ENCODE measurements at places on chromosomes 5 and 9.

DNA sequence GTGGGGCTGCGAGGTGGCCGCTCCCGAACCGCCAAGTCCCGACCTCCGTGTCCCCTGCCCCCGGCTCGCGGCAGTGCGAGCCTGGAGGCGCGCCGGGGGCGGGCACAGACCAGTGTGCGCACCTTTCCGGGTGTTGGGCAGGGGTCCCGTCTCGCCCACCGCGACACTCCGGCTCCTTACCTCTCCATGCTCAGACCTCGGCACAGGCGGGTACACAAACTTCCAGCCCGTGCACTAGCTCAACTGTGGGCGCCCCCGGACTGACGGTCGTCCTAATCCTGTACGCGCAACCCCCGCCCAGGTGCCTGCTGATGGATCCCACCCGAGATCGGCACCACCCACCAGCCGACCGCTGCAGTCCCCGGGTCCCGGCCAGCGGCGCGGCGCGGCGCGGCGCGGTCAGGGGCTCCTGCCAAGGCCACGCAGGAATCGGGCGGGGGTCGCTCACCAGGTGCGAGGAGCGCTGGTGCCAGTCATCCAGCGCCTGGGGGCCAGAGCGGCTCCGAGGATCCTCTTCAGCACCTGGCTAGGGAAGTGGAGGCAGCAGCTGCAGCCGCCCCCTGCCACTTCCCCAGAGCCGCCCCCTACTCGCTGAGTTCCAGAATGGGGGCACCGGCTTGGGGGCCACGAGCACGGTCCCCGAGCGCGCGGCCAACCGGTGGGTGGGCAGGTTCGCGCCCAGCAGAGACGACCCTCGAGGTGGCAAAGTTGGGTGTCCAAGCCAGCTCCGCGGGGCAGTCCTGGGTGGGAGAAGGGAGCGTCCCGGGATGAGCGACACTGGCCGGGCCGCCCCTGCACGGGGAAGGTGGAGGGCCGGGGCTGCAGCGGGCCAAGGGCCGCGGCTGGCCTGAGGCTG is 511 bp downstream of the SEMA5A start:
- H3K4me3 ChIP-seq, result no peak overlapping the region
- H3K27me3 ChIP-seq, result peaks cover 17% of the 10 kb centered on the region
- peaks cover 4% of the 10 kb centered on the region for H3K36me3 ChIP-seq
- peaks cover 8% of the 10 kb centered on the region for H3K4me1 ChIP-seq

DNA sequence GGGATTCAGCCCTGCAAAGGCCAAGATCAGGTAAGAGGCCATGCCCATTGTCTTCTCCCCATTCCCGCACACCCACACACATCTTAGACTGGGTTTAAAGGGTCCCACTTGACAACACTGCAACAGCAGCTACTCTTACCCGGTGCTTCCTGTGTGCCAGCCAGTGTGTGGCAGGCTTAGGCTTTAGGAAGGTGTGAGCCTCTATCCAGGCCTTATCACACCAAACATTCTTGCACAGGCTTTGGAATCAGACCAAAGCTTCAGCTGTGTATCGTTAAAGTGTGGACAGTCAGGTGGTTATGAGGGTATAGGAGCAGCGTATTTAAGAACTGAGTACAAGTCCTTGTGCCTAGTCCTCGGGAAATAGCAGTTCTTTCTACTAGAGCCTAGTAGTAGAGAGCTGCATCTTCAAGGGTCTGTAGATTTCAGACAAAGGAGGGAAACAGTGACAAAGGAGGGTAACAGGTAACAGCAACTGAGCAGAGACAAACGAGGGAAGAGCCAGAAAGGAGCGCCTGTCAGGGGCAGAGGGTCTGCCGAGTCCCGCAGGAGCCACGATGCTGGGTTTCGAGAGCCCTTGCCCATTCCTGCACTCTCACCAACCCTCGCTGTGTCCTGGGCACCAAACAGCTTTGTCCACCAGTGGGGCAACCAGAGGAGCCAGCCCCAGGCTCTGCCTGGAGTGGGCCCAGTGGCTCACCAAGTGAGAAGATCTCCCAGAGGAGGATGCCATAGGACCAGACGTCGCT is 30.9 kb downstream of the CSF1R start:
- H3K4me3 ChIP-seq, result no peak overlapping the region
- H3K27me3 ChIP-seq, result no peaks in the 10 kb centered on the region
- peaks cover 2% of the 10 kb centered on the region for H3K4me1 ChIP-seq
- H3K36me3 ChIP-seq, result peaks cover 36% of the 10 kb centered on the region

- no peak overlapping the region for H3K27ac ChIP-seq
- no peak for DNase-seq
- H3K36me3 ChIP-seq, result peaks cover 4% of the 10 kb centered on the region
- H3K4me1 ChIP-seq, result no peaks in the 10 kb centered on the region
- no peak overlapping the region for H3K4me3 ChIP-seq
These were observed 6.7 kb upstream of the ANKRD18B start for GRCh38 chr9:33517373-33517772.

GRCh38 chr5:54150841-54151240 is 159.5 kb downstream of the ARL15 start:
- no peaks in the 10 kb centered on the region for H3K27me3 ChIP-seq
- H3K36me3 ChIP-seq, result no peaks in the 10 kb centered on the region
- no peak overlapping the region for H3K4me3 ChIP-seq

- H3K4me3 ChIP-seq, result no peak overlapping the region
- peaks cover 5% of the 10 kb centered on the region for H3K4me1 ChIP-seq
- no peaks in the 10 kb centered on the region for H3K36me3 ChIP-seq
- DNase-seq, result no peak
- no peak overlapping the region for H3K27ac ChIP-seq
These were observed 49.5 kb upstream of the MCCC2 start for GRCh38 chr5:71537687-71538086.

DNA sequence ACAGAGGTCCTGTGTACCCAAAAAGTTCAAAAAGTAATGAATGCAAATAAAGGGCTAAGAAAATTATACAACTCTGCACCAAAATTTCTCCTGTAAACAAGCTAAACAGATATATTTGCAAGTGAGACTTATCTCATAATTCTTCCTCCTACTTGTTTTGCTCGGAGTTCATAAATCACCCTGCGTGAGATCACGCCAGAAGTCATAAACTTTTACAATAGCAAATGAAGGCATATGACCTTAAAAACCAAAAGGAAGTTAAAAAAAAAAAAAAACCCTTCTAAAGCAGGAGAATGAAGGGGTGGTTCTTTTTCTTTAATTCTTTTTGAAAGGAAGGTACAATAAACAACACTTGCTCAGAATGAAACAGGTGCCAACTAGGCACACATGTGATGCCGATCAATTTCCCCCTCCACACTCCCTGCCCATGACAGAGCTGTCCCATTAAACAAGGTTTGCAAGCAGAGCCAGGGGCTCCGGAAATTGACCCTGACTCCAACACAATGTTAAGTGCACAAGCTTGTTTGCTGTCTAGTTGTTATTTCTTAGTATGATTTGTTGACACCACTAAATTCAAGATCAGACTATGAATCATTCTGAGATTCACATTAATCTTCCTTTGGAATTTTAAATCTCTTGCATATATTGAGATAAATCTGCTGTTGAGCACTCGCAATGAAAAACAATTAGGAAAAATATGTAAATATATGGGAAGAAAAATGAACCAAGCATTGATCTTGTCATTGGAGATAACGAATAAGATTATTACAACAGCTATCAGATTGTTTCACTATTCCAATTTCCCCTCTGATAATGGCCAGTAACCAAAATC is 46.3 kb downstream of the DROSHA start:
- H3K36me3 ChIP-seq, result peaks cover 58% of the 10 kb centered on the region
- H3K4me3 ChIP-seq, result no peak overlapping the region
- no peaks in the 10 kb centered on the region for H3K27me3 ChIP-seq
- no peak for DNase-seq

DNA sequence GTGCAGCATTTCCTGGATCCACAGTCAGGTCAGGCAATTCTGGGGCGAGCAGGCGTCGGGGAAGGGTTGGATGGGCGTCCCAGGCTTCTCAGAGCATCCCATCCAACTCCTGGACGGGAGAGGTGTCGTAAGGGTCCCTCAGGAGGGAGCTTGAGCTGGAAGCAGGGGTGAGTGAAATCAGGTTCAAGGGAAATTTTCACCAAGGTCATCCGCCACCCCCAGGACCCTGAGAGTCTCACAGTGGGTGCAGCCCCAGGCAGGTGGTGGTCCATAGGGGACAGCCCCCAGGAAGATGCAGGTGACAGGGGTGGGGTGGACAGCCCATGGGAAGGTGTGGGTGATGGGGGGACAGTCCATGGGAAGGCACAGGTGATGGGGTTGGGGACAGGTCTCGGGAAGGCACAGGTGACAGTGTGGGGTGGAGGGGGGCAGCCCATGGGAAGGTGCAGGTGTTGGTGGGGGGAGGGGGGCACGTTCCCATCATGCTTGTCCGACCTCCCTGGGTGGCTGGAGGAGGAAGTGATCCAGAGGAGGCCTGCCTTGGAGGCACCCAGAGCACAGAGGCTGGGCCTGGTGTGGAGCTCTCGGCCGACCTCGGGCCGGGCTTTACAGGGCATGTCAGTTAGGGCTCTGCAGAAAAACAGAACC is 48.9 kb downstream of the AHRR start:
- H3K36me3 ChIP-seq, result no peaks in the 10 kb centered on the region
- no peak overlapping the region for H3K27ac ChIP-seq
- no peak overlapping the region for H3K4me3 ChIP-seq
- peaks cover 37% of the 10 kb centered on the region for H3K4me1 ChIP-seq

GRCh38 chr5:84290161-84290560 is 94.5 kb downstream of the EDIL3 start:
- H3K27me3 ChIP-seq, result no peaks in the 10 kb centered on the region
- H3K27ac ChIP-seq, result no peak overlapping the region
- H3K36me3 ChIP-seq, result no peaks in the 10 kb centered on the region
- no peak for DNase-seq
- H3K4me1 ChIP-seq, result no peaks in the 10 kb centered on the region

GRCh38 chr9:107789001-107789700 is 299.6 kb upstream of the KLF4 start:
- H3K27me3 ChIP-seq, result no peaks in the 10 kb centered on the region
- H3K27ac ChIP-seq, result no peak overlapping the region
- DNase-seq, result no peak

GRCh38 chr5:1523793-1524480 is at the start of gene LPCAT1:
TSS of gene LPCAT1 (minus strand) at chr5:1523960. CDS start at chr5:1523844, 116 bp downstream.
- DNase-seq, result peak; percentile 77
- H3K4me1 ChIP-seq, result peaks cover 25% of the 10 kb centered on the region
- no peaks in the 10 kb centered on the region for H3K36me3 ChIP-seq
- H3K27ac ChIP-seq, result peak within 1 kb of the TSS; percentile 63

DNA sequence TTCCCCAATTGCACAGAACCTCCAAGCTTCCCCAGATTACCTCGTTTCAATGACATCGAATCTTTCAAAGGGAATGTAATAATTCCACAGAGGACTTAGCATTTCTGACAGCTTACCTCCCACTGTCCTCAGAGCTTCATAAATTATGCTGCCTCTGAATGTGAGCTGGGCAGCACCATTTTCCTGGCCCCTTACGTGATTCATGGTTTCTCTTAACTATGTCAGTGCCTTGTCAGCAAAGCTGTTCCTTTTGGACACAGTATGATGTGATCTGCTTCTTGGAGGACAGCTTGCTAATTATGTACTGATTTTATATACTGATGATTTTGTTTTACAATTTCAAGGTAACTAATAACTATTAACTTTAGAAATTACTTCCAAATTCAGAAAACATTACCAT is 27.7 kb upstream of the SSBP2 start:
- H3K4me1 ChIP-seq, result peaks cover 11% of the 10 kb centered on the region
- peak overlapping the region; percentile 91 for H3K4me3 ChIP-seq
- peak overlapping the region; percentile 95 for H3K27ac ChIP-seq
- H3K27me3 ChIP-seq, result no peaks in the 10 kb centered on the region
- H3K36me3 ChIP-seq, result no peaks in the 10 kb centered on the region

DNA sequence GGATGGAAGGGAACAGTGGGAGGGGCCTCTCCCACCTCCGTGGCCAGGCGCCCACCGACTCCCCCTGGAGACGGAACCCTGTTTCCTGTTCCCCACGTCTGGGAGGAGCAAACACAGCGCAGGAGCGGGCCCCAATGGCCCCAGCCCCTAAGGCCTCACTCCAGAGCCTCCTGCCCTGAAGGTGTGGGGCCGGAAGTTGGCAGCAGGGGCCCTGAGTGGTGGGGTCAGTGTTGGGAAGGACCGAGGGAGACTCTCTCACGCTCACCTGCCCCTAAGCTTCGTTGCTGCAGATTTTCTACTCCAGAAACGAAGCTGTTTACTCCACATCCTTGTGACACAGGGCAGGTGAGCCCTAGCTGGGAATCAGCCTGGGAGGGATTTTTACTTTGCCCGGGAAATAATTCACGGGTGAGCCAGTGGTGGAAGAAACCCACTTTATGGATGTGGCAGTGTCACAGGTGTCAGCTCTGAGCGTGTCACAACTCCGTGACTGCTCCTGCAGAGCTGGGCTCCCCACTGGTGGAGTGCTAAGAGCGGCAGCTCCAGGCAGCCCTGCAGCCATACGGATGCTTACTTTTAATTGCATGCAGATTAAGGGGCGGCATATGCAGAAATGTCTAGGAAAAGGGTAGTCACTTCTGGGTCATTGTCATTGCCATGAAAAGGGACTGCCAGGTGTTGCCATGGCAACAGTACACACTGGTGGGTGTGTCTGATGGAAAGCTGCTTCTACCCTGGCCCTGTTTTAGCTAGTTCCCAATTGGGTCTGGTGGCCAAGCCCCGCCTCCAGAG is 77.5 kb upstream of the OLFM1 start:
- no peak overlapping the region for H3K27ac ChIP-seq
- H3K36me3 ChIP-seq, result no peaks in the 10 kb centered on the region
- H3K4me1 ChIP-seq, result no peaks in the 10 kb centered on the region
- no peak overlapping the region for H3K4me3 ChIP-seq
- peaks cover 15% of the 10 kb centered on the region for H3K27me3 ChIP-seq

- peaks cover 16% of the 10 kb centered on the region for H3K36me3 ChIP-seq
- H3K4me3 ChIP-seq, result no peak overlapping the region
- H3K4me1 ChIP-seq, result no peaks in the 10 kb centered on the region
- H3K27me3 ChIP-seq, result peaks cover 19% of the 10 kb centered on the region
- no peak for DNase-seq
These were observed 92.9 kb upstream of the NEK6 start for GRCh38 chr9:124164811-124165210.

GRCh38 chr9:89926691-89927220 is 321.9 kb downstream of the GADD45G start:
- H3K4me1 ChIP-seq, result peaks cover 21% of the 10 kb centered on the region
- no peaks in the 10 kb centered on the region for H3K27me3 ChIP-seq
- no peaks in the 10 kb centered on the region for H3K36me3 ChIP-seq
- H3K4me3 ChIP-seq, result no peak overlapping the region

- H3K27ac ChIP-seq, result no peak overlapping the region
- no peaks in the 10 kb centered on the region for H3K36me3 ChIP-seq
- peaks cover 3% of the 10 kb centered on the region for H3K27me3 ChIP-seq
- H3K4me1 ChIP-seq, result no peaks in the 10 kb centered on the region
These were observed 32.5 kb downstream of the SGCD start for GRCh38 chr5:156359476-156359875.

GRCh38 chr5:72231991-72232703 is 87.9 kb downstream of the MRPS27 start:
- peaks cover 67% of the 10 kb centered on the region for H3K36me3 ChIP-seq
- H3K27me3 ChIP-seq, result no peaks in the 10 kb centered on the region
- H3K27ac ChIP-seq, result no peak overlapping the region
- DNase-seq, result peak; percentile 56

DNA sequence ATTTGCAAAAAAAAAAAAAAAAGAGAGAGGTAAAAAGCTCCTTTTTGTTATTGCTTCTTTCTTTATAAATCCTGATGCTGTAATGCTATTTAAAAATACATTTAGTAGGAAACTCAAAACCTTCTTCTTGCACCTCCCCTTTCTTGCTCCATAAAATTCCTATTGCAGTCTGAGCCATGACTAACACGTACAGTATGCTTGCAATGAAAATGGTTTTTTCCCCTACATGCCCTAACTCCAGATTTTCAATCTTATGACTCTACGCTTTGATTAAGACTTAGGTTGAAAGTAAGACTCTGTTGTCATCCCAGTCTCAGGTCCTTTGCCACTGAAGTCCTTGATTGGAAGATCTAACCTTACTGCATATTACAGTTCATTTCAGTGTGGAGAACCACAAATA is 23.9 kb downstream of the FGF10 start:
- no peak overlapping the region for H3K27ac ChIP-seq
- no peaks in the 10 kb centered on the region for H3K4me1 ChIP-seq
- H3K27me3 ChIP-seq, result no peaks in the 10 kb centered on the region
- DNase-seq, result no peak
